Stimulated activated CD4-positive, alpha-beta T cell treated with anti-CD3 and anti-CD28 coated beads, Interleukin-4, amount 100 ng/mL, for 1 hour (primary cell): ENCODE measurements at places on chromosomes 2 and 18.

- no peak for DNase-seq
Measured at GRCh38 chr2:50284188-50284587, 747.7 kb downstream of the NRXN1 start.

GRCh38 chr2:100140582-100140981 lies 1.8 kb downstream of the AFF3 start:
- no peak for DNase-seq

GRCh38 chr2:200795028-200795440 lies 16.7 kb upstream of the BZW1 start:
- no peak for DNase-seq

DNA sequence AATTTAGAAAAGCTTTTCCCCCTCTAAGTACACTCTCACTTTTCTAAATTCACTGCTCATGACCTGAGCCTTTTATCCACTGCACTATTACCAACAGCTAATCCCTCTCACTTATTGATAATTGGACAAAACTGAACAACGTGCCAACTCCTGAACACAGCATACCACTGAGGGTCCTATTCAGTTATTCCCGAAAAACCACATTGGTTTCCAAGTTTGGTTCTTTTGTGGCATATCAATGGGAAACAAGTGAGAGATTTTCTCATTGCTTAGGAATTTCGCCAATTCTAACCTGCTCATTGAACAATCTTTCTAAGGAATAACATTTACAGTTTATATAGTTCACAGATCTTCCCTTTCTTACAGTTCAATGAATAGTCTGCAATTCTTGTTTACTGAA lies 977.4 kb downstream of the TMEM182 start:
- no peak for DNase-seq

- no peak for DNase-seq
Measured at GRCh38 chr2:202778217-202778616, 93.3 kb downstream of the ICA1L start.

DNA sequence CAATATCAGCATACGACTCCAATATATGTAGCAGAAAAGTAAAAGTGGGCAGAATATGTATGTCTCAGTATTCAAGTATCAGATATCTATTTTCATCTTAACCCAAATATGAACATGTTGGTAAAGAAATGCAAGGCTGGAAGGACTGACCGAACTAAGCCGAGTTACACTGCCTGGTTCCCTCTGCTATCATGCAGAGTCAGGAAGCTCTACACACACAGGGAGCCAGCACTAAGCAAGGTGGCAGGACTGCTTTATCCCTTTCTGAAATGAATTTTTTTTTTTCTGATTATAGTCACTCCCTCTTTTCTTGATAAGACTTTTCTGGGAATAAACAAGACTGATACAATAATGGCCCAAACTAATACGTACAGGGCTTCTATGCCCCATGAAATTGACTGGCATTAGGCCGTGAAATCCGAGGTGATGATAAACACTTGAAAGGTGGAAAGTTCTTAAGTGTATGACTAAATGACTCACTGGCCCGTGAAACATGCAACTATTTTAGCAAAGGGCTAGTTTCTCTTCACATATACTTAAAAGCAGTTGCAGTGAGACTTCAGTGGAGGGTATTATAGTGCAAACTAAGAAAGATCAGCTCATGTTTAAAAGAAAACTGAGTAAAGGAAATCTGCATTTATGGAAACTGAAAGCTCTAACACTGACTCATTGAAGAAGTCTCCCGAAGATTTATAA lies 14.9 kb downstream of the DPP4 start:
- no peak for DNase-seq

DNA sequence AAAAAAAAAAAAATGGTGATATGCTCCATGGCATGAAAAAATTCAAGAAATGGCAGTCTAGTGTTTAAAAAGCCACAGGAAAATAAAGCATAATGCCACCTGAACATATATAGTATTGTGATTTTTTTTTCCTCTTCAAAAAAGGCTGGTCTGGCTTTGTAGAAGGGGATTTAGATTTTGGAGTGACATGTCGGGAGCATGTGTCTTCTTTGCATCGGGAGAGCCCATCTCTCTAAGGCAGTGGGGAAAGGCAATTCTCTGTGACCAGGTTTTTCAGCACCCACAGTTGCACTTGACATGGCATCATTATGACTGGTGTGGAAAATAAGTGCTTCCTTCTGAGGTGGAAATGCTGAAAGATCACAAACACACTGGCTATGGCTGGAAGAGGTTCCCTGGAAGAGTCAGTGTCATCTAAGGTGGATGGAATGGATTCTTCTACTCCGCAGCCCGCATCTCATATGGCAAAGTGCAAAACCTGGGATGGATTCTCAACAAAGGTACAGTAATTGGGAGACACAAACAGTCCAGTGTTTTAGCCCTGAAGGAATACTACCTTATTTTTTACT lies 172.5 kb downstream of the AGAP1 start:
- DNase-seq = no peak

- no peak for DNase-seq
Measured at GRCh38 chr2:101985101-101985792, 6.5 kb upstream of the IL1R2 start.

GRCh38 chr18:34870555-34871310 lies 160.6 kb downstream of the DTNA start:
- DNase-seq = no peak

- DNase-seq = no peak
Measured at GRCh38 chr18:44986933-44987332, 306.2 kb downstream of the SETBP1 start.

- no peak for DNase-seq
Measured at GRCh38 chr18:58527952-58528287, 101.0 kb downstream of the ALPK2 start.

DNA sequence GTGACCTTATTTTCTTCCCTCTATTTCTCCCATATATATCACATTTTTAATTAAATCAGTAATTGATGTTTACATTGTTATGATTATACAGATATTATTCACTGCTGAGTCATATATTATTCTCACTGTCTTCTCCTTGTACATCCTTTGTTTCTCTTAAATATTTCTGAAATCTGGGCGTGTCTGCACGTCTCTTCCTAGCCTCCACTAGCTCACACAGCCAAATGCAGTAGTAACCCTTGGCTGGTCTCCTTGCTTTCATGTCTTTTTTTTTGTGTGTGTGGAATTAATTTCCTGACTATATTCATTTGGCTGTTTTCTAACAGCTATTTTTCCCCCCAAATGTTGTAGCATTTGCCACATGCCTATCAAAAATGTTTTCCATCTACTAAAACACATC lies 15.8 kb downstream of the CCNYL1 start:
- no peak for DNase-seq

GRCh38 chr2:8729939-8730338 lies 48.1 kb downstream of the ID2 start:
- no peak for DNase-seq

- DNase-seq = no peak
Measured at GRCh38 chr2:68739595-68740399, 5.2 kb downstream of the ARHGAP25 start.

DNA sequence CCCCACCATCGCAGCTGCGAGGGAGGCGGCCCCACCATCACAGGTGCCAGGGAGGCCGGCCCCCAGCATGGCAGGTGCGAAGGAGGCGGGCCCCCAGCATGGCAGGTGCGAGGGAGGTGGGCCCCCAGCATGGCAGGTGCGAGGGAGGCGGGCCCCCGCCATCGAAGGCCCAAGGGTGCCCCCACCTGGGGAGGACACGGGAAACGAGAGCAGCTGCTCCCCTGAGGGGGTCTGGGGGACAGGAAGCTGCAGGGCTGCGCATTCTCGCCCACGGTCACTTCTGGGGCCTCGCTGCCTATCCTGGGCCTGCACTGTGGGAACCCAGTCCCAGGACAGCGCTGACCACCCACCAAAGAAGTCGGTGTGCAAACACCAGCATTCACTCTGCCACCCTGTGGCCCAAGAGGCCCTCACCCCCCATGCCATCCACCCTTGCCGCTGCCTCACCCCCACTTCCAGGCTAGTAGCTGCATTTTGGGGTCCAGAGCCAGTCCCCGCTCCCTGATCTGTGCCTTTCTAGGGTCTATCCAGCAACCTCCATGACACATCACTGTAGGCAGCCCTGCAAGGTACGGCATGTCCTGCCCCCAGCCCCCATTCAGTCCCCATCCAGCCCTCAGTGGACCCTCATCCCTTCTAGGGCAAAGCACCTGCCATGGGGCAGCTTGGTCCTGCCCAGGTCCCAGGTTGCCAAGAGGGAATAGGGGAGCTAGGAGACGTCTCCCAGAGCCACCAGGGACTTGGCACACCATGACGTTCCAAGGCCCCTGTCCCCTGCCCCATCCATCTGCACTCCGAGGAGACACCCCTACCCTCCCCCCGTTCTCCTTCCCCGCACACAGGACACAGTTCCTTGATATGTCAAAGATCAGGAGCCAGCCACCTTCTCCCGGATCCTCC lies 24.0 kb upstream of the GPC1 start:
- no peak for DNase-seq

- no peak for DNase-seq
Measured at GRCh38 chr2:190786404-190787166, 94.0 kb upstream of the GLS start.

GRCh38 chr18:2961821-2962220 lies 51.1 kb downstream of the LPIN2 start:
- DNase-seq = no peak

- no peak for DNase-seq
Measured at GRCh38 chr18:12520442-12520992, 112.8 kb downstream of the PRELID3A start.

DNA sequence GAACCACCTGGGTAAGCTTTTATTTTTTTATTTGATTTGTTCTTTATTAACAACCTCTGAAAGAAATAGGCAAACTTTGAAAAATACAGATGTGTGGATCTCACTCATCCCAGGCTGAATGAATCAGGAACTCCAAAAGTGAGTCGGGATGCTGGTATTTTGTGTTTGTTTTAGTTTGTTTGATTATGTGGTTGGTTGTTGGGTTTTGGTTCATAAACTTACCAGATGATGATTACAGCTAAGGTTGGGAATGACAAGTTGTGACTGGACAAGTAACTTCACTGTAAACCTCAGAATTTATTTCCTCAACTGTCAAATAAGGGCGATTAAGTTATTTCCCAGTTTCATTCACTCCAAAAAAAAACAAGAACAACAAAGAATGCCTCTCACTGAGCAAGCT lies 80.5 kb upstream of the KIF5C start:
- no peak for DNase-seq

- no peak for DNase-seq
Measured at GRCh38 chr2:3650140-3650920, 7.7 kb upstream of the ALLC start.

- DNase-seq = no peak
Measured at GRCh38 chr18:9066358-9066757, 36.1 kb upstream of the NDUFV2 start.

DNA sequence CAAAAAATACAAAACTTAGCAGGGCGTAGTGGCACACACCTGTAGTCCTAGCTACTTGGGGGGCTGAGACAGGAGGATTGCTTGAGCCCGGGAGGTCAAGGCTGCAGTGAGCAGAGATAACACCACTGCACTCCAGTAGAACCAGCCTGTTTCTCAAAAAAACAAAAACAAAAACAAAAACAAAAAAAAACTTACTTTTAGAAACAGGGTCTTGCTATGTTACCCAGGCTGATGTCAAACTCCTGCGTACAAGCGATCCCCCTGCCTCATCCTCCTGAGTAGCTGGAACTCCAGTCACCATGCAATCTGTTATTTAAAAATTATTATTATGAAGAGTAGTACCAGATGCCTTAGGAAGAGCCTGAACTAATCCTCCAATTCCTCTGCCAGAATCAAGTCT lies 35.0 kb upstream of the GLI2 start:
- DNase-seq = no peak

DNA sequence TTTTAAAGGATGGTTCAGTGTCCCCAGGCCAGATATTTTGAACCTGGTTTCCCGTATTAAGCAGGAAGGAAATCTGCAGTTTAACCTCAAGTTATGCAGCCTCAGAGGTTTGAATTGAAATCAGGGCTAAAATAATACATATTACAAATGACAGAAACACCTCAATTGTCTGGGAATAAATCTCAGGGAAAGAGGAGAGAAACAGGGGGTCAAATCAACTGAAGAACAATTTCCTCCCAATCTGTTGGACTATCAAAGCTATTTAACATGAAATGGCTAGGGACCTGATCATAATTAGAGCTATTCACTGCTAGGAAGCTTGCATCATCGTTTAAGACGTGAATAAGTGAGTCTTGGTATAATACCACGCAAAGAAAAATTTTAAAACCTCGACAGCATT lies 150.0 kb upstream of the ARHGAP28 start:
- DNase-seq = no peak

- no peak for DNase-seq
Measured at GRCh38 chr2:17517481-17518211, 594 bp downstream of the RAD51AP2 start.

GRCh38 chr2:214019229-214019972 lies 391.5 kb upstream of the VWC2L start:
- no peak for DNase-seq

- DNase-seq = no peak
Measured at GRCh38 chr2:14231391-14231898, 401.1 kb upstream of the LRATD1 start.

- DNase-seq = no peak
Measured at GRCh38 chr2:152782171-152782570, 63.8 kb downstream of the ARL6IP6 start.

GRCh38 chr2:124566518-124566970 lies 541.5 kb downstream of the CNTNAP5 start:
- DNase-seq = no peak

DNA sequence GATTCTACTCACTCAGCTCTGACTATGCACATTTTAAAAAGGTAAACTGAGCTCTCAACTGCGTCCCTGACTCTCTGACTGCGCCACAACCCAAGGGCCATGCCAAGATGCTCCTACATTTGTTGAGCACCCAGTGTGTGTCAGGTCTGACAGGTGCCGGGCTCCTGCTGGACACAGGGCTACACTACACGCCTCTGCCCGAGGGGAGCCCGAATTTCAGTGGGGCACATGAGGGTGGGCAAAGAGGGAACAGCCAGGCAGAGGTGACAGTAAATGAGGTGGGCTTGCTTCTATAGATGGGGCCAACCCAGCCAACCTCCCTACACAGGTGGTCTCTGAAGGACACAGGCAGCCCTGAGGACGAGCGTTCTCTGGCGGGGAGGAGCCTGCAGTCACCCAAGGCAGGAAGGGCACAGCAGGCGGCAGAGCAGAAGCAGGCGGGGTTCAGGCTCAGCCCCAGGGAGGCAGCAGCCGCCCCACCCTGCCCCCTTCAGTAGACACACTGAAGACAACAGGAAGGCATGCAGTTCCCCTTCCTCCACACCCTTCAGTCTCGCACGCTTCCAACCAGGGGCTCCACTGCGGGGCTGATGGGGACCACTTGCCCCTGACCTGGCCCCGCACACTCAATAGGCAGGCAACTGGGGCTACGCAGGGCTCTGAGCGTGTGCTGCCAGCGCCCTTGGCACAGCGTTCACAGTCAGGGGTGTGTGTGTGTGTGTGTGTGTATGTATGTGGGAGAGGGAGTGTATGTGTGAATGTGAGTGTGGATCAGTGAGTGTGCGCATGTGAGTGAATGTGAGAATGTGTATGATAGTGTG lies 98.4 kb downstream of the UXS1 start:
- DNase-seq = peak; percentile 71

DNA sequence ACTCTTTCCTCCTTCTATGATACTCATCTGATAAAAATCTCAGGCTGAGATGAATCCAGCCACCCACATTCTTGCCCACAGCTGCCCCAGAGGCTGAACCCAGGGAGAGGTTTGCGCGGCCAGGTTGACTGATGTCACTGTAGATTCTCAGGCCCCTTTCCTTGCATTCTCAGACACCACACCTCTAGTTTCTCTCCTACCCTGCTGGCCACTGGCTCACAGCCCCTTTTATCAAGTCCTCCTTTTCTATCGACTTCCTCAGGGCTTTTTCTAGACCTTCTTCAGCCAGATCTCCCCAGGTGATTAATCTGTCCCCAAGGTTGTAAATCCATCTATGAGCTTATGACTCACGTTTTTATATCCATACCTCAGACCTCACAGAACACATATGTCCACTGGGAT lies 99.8 kb downstream of the TACR1 start:
- no peak for DNase-seq
